ENCODE measurements at places on chromosomes 12 and 14. TPM values are rescaled to one million over a fixed set of nuclear protein-coding genes. Genes with fewer than 3 reads are reported as not detected.
A peak's percentile ranks its signal among the peaks of the same experiment; 100 is the strongest.

DNA sequence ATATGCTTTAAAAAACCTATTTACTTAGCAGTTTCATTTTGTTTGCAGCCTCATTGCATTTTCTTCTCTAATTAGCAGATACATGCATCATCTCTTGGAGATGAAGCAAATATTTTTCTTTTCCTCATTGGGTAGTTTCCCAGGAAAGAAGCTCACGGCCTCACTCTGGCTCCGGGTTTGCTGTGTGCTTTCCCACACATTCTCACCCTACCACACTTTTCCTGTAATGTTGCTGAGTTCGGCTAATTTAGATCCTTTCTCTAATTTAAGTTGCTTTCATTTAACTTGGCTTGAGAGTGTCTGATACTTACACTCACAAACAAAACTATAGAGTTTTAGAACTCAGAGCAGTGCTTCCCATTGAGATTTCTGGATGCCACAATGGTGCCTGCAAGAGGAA lies 928.2 kb downstream of the NRXN3 start:
- no peak for DNase-seq
- no peak overlapping the region for H3K4me3 ChIP-seq
- H3K4me1 ChIP-seq: no peaks in the 10 kb centered on the region
- no peaks in the 10 kb centered on the region for H3K36me3 ChIP-seq
- no peaks in the 10 kb centered on the region for H3K27me3 ChIP-seq

GRCh38 chr12:117090816-117091711 lies 8.2 kb downstream of the TESC start:
- no peak overlapping the region for H3K4me3 ChIP-seq
- DNase-seq: no peak
- no peak overlapping the region for H3K27ac ChIP-seq
- H3K27me3 ChIP-seq: no peaks in the 10 kb centered on the region
- H3K36me3 ChIP-seq: no peaks in the 10 kb centered on the region
- no peaks in the 10 kb centered on the region for H3K4me1 ChIP-seq

GRCh38 chr12:106288101-106288493 lies 14.4 kb upstream of the TCP11L2 start:
- H3K27me3 ChIP-seq: no peaks in the 10 kb centered on the region
- peaks cover 8% of the 10 kb centered on the region for H3K4me1 ChIP-seq
- no peak overlapping the region for H3K4me3 ChIP-seq
- no peak for DNase-seq
- H3K36me3 ChIP-seq: no peaks in the 10 kb centered on the region
- no peak overlapping the region for H3K27ac ChIP-seq

- no peaks in the 10 kb centered on the region for H3K36me3 ChIP-seq
- no peaks in the 10 kb centered on the region for H3K27me3 ChIP-seq
- no peak overlapping the region for H3K4me3 ChIP-seq
- no peak for DNase-seq
Observed at GRCh38 chr14:84288781-84289180, 1241.2 kb upstream of the FLRT2 start.

GRCh38 chr14:103393676-103394626 lies 8.7 kb downstream of the MARK3 start:
- H3K4me3 ChIP-seq: no peak overlapping the region
- H3K27me3 ChIP-seq: no peaks in the 10 kb centered on the region
- no peaks in the 10 kb centered on the region for H3K36me3 ChIP-seq
- DNase-seq: peak; percentile 44

GRCh38 chr12:67086116-67086515 lies 183.0 kb upstream of the CAND1 start:
- no peaks in the 10 kb centered on the region for H3K4me1 ChIP-seq
- peaks cover 3% of the 10 kb centered on the region for H3K27me3 ChIP-seq
- H3K36me3 ChIP-seq: no peaks in the 10 kb centered on the region
- H3K27ac ChIP-seq: no peak overlapping the region
- no peak for DNase-seq

- DNase-seq: peak; percentile 83
- no peaks in the 10 kb centered on the region for H3K36me3 ChIP-seq
- no peaks in the 10 kb centered on the region for H3K27me3 ChIP-seq
- H3K4me1 ChIP-seq: no peaks in the 10 kb centered on the region
- no peak overlapping the region for H3K4me3 ChIP-seq
- H3K27ac ChIP-seq: no peak overlapping the region
Observed at GRCh38 chr12:107607464-107608392, 77.9 kb upstream of the PWP1 start.

GRCh38 chr14:105275267-105275946 lies 25.4 kb downstream of the BRF1 start:
- H3K27me3 ChIP-seq: no peaks in the 10 kb centered on the region
- no peaks in the 10 kb centered on the region for H3K4me1 ChIP-seq
- H3K27ac ChIP-seq: no peak overlapping the region
- DNase-seq: no peak
- H3K4me3 ChIP-seq: no peak overlapping the region

- H3K4me3 ChIP-seq: peak overlapping the region; percentile 87
- H3K27ac ChIP-seq: peak overlapping the region; percentile 96
- peaks cover 30% of the 10 kb centered on the region for H3K4me1 ChIP-seq
- no peaks in the 10 kb centered on the region for H3K27me3 ChIP-seq
- H3K36me3 ChIP-seq: no peaks in the 10 kb centered on the region
- DNase-seq: no peak
Observed at GRCh38 chr12:50112456-50113218, 601 bp downstream of the COX14 start.

TAS2R42 gene
- not detected for polyA plus RNA-seq

TAS2R46 gene
- polyA plus RNA-seq: 0.13 TPM

TMEM253 gene
- not detected for polyA plus RNA-seq

C12orf56 gene
- not detected for polyA plus RNA-seq

TAS2R43 gene
- polyA plus RNA-seq: not detected

Data from B cell (primary cell).